Activated CD8-positive, alpha-beta memory T cell treated with anti-CD3 and anti-CD28 coated beads for 24 hours (primary cell): ENCODE measurements at places on chromosomes 12 and 14.

GRCh38 chr14:66078006-66078405, 408.2 kb upstream of the CCDC196 start:
- no peak for DNase-seq

DNA sequence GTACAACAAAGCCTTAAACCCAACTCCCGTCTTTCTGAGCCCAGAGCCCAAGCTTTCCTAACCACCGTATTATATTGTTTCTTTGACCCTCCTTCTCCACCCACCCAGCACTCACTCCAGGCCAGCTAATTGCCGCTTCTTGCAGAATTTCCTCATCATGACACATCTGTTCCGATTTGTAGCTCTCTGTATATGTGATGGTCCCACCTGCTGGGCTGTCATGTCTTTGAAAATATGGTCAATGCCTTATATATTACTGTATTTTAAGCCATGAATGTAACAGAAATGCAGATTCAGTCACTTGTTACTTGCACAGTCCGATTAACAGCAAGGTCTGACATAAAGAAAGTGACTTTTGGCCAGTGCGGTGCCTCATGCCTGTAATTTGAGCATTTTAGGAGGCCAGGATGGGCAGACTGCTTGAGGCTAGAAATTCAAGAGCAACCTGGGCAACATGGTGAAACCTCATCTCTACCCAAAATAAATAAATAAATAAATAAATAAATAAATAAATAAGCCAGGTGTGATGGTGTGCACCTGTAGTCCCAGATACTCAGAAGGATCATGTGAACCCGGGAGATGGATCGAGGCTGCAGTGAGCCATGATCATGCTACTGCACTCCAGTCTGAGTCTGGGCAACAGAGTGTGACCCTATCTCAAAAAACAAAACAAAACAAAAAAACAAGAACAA, 359.8 kb downstream of the ATP23 start:
- DNase-seq, result no peak

GRCh38 chr14:28242895-28243294, 523.7 kb upstream of the FOXG1 start:
- no peak for DNase-seq

- DNase-seq, result no peak
Observed at GRCh38 chr12:55057481-55057880, 37.7 kb downstream of the NEUROD4 start.

- DNase-seq, result no peak
Observed at GRCh38 chr12:9902539-9903228, 21.4 kb downstream of the KLRF2 start.

GRCh38 chr14:103288076-103288766, 45.8 kb upstream of the EIF5 start:
- DNase-seq, result no peak

GRCh38 chr12:42706321-42706720, 116.8 kb upstream of the PRICKLE1 start:
- DNase-seq, result no peak

DNA sequence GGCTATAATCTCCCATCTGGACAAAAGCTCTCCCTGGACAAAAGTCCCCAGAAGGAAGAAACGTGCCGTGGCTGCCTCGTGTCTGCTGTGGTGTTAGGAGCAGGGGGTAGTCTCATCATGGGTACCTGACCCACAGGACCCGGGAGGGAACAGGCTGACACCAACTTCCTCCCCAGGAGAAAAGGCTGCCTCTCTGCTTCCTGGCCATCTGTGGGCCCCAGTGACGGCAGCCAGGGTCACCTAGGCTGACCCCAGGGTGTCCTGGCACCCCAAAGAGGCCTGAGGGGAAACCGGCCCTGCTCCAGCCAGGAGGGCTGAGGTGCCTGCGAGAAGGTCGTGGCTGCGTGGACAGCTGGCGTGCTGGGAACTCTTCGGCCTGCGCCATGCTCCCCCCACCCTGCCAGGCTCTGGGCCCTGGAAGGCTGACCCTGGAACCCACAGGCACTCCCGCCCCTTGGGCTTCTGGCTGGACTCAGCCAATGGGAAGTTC, 133.9 kb downstream of the RFLNA start:
- DNase-seq, result no peak

GRCh38 chr12:6828781-6829535, 751 bp downstream of the P3H3 start:
- peak; percentile 76 for DNase-seq

DNA sequence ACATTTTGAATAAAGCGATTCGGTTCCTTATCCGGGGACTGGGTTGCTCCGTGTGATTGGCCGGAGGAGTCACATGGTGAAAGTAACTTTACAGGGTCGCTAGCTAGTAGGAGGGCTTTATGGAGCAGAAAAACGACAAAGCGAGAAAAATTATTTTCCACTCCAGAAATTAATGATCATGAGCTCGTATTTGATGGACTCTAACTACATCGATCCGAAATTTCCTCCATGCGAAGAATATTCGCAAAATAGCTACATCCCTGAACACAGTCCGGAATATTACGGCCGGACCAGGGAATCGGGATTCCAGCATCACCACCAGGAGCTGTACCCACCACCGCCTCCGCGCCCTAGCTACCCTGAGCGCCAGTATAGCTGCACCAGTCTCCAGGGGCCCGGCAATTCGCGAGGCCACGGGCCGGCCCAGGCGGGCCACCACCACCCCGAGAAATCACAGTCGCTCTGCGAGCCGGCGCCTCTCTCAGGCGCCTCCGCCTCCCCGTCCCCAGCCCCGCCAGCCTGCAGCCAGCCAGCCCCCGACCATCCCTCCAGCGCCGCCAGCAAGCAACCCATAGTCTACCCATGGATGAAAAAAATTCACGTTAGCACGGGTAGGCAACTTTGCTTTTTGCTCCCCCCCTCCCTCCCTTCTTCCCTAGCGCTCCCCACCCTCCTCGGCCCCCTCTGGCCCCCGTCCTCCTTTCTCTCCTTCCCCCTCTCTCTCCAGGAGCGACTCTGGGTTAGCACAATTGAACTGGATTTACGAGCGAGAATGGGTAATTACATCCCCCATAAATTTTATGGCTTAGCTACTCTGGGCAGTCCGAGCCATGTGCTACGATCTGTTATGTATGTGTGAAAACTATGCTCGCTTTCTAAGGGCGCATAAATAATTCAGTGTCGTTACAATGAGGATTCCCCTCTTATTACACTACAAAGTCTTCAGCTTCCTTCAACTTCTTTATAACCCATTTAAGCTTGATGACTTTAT, at the start of gene HOXC4:
Gene HOXC4 (plus strand): TSS at position 85 of the 991 bp plus-strand sequence. CDS start 88 bp downstream, at position 173.
- DNase-seq, result no peak

DNA sequence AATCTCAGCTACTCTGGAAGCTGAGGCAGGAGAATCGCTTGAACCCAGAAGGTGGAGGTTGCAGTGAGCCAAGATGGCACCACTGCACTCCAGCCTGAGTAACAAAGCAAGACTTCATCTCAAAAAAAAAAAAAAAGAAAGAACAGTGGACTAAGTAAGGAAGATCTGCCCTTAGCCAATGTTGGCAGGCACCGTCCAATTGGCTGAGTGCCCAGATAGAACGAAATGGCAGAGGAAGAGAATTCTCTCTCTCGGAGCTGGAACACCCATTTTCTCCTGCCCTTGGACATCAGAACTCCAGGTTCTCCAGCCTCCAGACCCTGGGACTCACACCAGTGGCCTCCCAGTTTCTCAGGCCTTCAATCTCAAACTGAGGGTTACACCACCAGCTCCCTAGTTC, 49.9 kb downstream of the ESR2 start:
- DNase-seq, result no peak

DNA sequence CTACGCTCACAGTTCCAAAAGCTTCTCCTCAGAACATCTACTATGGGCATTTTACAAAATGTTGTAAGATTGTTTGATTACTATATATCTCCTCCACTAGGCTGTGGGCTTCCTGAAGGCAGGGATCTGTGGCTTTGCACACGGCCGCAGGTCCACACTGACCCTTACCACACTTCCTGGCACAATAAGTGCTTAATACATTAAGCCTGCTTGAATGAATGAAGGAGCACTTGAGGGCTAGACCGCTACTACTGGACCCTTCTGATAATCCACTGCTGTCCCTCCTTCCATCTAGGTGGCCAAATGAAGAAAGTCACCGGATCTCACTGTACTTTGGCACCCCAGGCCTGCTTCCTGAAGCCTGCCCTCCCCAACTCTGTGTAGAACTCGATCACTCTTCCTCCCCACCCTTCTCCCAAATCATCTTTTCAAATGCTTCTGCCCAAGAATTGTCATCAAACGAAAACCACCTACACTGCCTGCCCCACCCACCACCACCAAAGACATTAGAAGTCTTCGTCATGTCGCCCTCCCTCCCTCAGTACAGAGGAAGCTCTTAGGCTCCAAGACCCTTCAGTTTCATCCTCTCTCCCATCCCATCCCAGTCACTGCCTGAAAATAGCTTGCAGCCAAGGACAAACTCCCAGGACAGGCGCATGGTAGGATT, 596 bp upstream of the ZBTB39 start:
- DNase-seq, result no peak

GRCh38 chr14:70640938-70641547, 673 bp upstream of the TTC9 start:
- DNase-seq, result peak; percentile 78

DNA sequence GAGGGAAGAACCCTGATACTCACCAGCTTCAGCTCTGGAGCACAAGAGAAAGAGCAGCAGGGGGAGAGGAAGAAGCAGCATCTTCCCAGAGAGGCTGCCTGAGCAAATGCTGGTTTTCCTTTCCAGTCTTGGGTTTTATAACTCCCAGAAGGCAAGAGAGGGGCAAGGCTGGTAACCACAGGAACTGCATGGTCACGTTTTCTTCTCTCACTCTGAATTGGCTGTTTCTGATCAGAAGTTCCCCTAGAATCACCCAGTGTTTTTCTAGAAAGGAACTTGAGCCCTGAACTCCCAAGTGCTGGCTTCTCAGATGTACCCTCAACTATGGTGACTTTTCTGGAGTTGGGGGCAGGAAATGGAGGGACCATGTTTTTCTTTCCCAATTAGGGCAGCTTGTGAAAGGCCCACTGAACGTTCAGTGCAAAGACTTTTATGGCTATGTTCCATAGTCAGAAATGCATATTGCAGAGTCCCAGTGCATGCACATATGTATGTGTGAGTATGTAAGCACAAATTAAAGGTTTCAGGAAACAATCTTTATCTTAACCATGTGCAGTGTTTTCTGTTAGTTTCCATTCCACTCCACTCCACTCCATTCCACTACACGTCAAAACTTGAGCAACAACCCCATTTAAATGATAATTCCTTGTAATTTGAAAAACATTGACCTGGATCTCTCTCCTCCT, at the start of gene CMA1:
Gene CMA1 (minus strand): TSS at position 111 of the 686 bp plus-strand sequence. CDS start 30 bp downstream, at position 81.
- no peak for DNase-seq

- no peak for DNase-seq
Observed at GRCh38 chr14:40656311-40656710, 950.4 kb upstream of the LRFN5 start.
